ENCODE measurements at places on chromosomes 7 and 10. TPM values are rescaled to one million over a fixed set of nuclear protein-coding genes. Genes with fewer than 3 reads are reported as not detected.

GRCh38 chr7:45217358-45217757 lies 59.8 kb downstream of the RAMP3 start:
- no peaks in the 10 kb centered on the region for H3K27me3 ChIP-seq
- no peak for DNase-seq
- H3K27ac ChIP-seq: no peak overlapping the region
- no peaks in the 10 kb centered on the region for H3K36me3 ChIP-seq
- no peaks in the 10 kb centered on the region for H3K4me1 ChIP-seq
- no peak overlapping the region for H3K4me3 ChIP-seq

GRCh38 chr7:38068461-38068860 lies 109.6 kb upstream of the STARD3NL start:
- H3K4me3 ChIP-seq: no peak overlapping the region
- no peaks in the 10 kb centered on the region for H3K27me3 ChIP-seq
- no peak for DNase-seq
- no peak overlapping the region for H3K27ac ChIP-seq
- H3K36me3 ChIP-seq: no peaks in the 10 kb centered on the region
- no peaks in the 10 kb centered on the region for H3K4me1 ChIP-seq

- H3K27ac ChIP-seq: no peak overlapping the region
- H3K27me3 ChIP-seq: no peaks in the 10 kb centered on the region
- DNase-seq: no peak
- no peak overlapping the region for H3K4me3 ChIP-seq
Measured at GRCh38 chr10:131290781-131291180, 20.7 kb downstream of the TCERG1L start.

Gene MYO1G
- total RNA-seq: 21.0 TPM

DNA sequence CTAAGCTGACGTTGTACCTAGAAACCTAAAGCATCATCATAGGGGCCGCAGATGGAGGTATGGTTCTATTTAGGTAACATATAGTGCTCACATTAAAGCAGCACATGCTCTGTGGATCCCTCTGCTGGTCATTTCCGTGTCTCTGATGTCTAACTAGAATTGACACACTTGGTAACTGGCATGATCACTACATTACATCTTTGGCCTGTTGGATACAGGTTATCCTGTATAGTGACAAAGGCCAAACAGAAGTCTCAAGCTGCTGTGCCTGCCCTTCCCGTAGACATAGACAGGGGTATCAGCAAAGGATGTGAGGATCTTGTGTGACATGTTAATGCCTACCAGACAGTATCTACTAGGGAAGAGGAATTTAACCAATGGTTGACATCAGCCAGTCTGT lies 51.2 kb downstream of the KIF5B start:
- H3K36me3 ChIP-seq: peaks cover 24% of the 10 kb centered on the region
- H3K4me1 ChIP-seq: no peaks in the 10 kb centered on the region
- no peak overlapping the region for H3K27ac ChIP-seq
- H3K4me3 ChIP-seq: no peak overlapping the region
- DNase-seq: no peak

- peaks cover 23% of the 10 kb centered on the region for H3K27me3 ChIP-seq
- H3K4me3 ChIP-seq: no peak within 1 kb of the TSS
- no peaks in the 10 kb centered on the region for H3K36me3 ChIP-seq
- no peaks in the 10 kb centered on the region for H3K4me1 ChIP-seq
Measured at GRCh38 chr7:128240696-128241386, at the start of gene LEP. Gene LEP, plus strand, starts transcription at chr7:128241278. Its CDS starts 10,741 bp downstream, at chr7:128252019.

Gene HBP1
- 74.0 TPM for total RNA-seq

Gene HOXA5
- total RNA-seq: 16.0 TPM

- DNase-seq: no peak
- H3K36me3 ChIP-seq: peaks cover 44% of the 10 kb centered on the region
- H3K4me1 ChIP-seq: no peaks in the 10 kb centered on the region
- no peak overlapping the region for H3K4me3 ChIP-seq
- H3K27ac ChIP-seq: no peak overlapping the region
Measured at GRCh38 chr10:101952191-101952590, 103.8 kb downstream of the ARMH3 start.

Gene SLC18A3
- total RNA-seq: not detected

- no peaks in the 10 kb centered on the region for H3K27me3 ChIP-seq
- H3K36me3 ChIP-seq: no peaks in the 10 kb centered on the region
- no peak for DNase-seq
- H3K4me3 ChIP-seq: no peak overlapping the region
Measured at GRCh38 chr7:96219378-96220130, 102.3 kb downstream of the SLC25A13 start.

- no peak overlapping the region for H3K27ac ChIP-seq
- H3K27me3 ChIP-seq: no peaks in the 10 kb centered on the region
- no peaks in the 10 kb centered on the region for H3K4me1 ChIP-seq
- H3K4me3 ChIP-seq: no peak overlapping the region
Measured at GRCh38 chr7:40489844-40490602, 355.2 kb downstream of the SUGCT start.

GRCh38 chr10:60848126-60848525 lies 69.8 kb downstream of the CDK1 start:
- no peak overlapping the region for H3K4me3 ChIP-seq
- peaks cover 12% of the 10 kb centered on the region for H3K4me1 ChIP-seq
- DNase-seq: no peak
- no peaks in the 10 kb centered on the region for H3K36me3 ChIP-seq

DNA sequence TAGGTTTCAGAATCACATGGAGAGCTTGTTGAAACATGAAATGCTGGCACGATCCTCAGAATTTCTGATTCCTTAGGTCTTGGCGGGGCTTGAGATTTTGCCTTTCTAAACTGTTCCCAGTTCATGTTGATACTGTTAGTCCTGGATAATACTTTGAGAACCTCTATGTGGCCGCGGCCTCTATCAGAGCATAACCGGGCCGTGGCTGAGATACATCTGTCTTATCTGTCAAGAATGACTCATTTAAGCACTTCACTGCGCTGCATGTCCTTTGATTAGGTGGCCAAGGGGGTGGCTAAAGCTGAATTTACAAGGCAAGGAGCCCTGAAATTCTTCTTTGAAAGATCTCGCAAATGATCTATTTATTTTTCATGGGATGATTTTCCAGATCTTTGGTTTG lies 66.9 kb downstream of the GALNT17 start:
- H3K27ac ChIP-seq: no peak overlapping the region
- DNase-seq: no peak

DNA sequence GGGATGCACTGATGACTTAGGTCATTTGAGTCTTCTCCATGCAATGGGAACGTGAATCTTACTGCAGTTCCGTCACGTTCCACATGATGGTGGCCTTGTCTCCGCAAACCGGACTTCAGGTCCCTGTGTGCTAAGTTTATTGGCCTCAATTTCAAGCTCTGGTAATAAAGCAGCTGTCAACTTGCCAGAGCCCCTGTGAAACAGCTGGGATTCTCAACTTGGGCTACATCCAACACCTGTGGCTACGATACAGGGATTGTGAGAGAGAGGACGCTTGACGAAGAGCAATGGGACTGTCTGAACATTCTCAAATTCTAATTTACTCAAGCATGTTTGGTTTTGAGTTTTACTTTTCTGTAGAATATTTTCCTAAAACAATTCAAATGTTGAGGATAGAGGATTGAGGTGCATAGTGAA lies 174.2 kb downstream of the PTN start:
- no peaks in the 10 kb centered on the region for H3K4me1 ChIP-seq
- no peak overlapping the region for H3K27ac ChIP-seq
- no peaks in the 10 kb centered on the region for H3K36me3 ChIP-seq
- no peak overlapping the region for H3K4me3 ChIP-seq
- peak; percentile 57 for DNase-seq

- DNase-seq: no peak
- no peaks in the 10 kb centered on the region for H3K27me3 ChIP-seq
- peaks cover 2% of the 10 kb centered on the region for H3K4me1 ChIP-seq
- no peak overlapping the region for H3K4me3 ChIP-seq
- H3K36me3 ChIP-seq: peaks cover 63% of the 10 kb centered on the region
- H3K27ac ChIP-seq: no peak overlapping the region
Measured at GRCh38 chr10:33223326-33224000, 111.0 kb downstream of the NRP1 start.

DNA sequence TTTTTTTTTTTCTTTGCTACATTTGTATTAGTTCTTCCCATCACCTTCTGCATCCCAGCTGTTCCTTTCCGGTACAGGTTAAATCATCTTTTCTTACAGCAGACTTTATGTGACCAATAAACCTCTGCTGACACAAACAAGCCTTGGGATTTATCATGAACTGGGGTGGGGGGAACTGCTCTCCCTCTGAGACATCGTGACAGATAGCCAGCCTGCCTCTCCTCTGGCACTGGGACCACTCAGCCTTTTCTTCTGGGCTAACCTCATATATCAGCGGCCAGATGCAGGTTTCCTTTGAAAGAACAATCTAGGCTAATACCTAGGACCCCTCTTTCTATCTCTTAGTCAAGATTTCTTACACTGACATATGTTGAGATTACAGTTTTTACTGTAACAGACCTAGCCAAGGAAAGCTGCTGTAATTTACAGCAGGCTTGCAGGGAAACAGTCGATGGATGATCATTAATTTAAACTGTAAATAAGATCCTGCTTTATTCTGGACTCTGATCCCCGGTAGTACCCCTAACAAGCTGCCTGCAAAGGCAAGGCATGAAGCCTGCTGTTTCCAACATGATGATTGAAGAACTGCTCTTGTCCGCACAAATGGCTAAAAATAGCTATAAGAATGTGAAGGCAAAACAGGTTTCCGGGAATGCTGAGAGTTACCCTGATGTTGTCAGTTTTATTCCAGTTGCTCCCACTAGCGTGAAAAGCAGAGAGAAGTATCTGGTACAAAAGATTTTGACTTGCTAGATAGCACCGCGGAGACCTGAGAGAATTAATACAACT lies 338.7 kb downstream of the SORCS1 start:
- H3K27me3 ChIP-seq: no peaks in the 10 kb centered on the region
- H3K36me3 ChIP-seq: no peaks in the 10 kb centered on the region
- H3K4me3 ChIP-seq: no peak overlapping the region
- DNase-seq: no peak
- H3K4me1 ChIP-seq: no peaks in the 10 kb centered on the region

DNA sequence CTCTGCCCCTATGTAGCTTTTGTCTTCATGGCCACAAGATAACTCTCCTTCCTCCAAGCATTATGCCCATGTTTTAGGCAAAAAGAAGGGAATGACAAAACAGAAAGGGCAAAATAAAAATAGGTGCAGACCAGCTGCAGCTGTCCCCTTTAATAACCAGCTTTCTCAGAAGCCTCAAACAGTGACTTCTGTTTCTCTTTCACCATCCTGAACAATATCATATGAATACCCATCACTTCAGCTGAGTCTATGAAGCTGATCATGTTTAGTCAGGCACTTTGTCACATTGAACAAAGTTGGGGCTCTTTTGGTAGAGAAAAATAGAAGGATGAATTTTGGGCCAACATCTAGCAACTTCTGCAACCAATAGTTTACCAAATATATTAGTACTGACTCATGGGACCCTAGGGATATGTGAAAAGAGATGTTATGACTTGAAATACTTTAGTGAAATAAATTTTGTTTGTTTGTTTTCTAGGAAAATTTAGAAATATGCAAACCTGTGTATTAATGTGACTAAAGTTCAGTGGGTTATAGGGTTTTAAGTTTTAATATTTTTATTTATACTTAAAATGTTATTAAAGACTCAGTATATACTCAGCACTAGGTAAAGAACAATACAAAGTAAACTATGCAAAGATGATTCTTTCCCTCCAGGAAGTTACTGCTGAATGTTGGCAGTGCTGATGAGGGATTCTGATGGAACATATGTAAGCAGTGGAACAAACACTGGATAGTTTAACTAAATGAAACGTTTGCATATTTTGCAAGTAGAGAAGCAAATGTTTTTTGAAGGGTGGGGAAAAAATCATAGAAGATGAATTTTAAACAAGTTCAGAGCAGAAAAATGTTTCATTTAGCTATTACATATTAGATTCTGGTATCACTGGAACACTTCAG lies 133.7 kb downstream of the FOXP2 start:
- no peaks in the 10 kb centered on the region for H3K4me1 ChIP-seq
- no peak overlapping the region for H3K27ac ChIP-seq
- no peaks in the 10 kb centered on the region for H3K27me3 ChIP-seq
- no peak overlapping the region for H3K4me3 ChIP-seq
- no peak for DNase-seq

GRCh38 chr10:28291881-28292297 lies 11.0 kb downstream of the MPP7 start:
- no peak overlapping the region for H3K4me3 ChIP-seq
- no peak overlapping the region for H3K27ac ChIP-seq
- H3K4me1 ChIP-seq: peaks cover 17% of the 10 kb centered on the region
- no peaks in the 10 kb centered on the region for H3K27me3 ChIP-seq
- no peak for DNase-seq

DNA sequence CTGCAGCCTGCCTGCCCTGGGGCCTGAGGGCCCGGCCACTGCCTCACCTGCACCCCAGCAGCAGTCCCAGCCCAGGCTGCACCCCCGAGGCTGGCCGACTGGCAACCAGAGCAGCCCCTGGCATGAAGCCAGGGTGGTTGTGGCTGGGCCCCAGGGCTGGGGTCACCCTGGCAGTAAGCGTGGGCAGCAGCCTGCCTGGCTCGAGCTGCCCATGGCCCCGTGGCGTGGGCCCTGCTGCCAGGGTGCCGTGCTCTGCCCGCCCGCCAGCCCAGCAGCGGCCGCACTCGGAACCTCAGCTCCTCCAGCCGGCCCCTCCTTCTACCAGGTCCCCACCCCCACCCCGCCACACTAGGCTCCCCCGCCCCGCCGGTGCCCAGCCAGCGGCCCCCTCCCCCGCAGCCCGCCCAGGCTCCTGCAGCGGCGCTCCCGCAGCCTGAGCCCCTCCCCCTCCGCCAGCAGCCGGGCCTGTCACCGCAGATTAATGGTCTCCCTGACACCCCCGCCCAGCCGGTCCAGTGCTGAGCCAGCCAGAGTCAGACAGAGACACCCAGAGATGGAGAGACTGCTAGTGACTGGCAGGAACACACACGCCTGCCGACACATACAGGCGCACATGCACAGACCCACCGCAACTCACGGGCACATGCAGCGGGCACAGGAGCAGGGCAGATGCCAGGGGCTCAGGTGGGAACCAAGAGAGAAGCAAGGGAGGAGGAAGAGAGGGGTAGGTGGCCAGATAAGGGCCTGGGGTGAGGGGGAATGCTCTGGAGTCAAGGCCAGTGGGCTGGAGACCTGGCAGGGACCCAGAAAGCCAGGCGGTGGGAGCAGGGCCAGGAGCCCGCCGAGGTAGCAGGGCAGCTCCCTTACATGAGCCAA lies 22.4 kb downstream of the KCNH2 start:
- H3K27ac ChIP-seq: no peak overlapping the region
- H3K36me3 ChIP-seq: no peaks in the 10 kb centered on the region
- H3K4me1 ChIP-seq: peaks cover 7% of the 10 kb centered on the region
- no peak overlapping the region for H3K4me3 ChIP-seq
- DNase-seq: no peak

DNA sequence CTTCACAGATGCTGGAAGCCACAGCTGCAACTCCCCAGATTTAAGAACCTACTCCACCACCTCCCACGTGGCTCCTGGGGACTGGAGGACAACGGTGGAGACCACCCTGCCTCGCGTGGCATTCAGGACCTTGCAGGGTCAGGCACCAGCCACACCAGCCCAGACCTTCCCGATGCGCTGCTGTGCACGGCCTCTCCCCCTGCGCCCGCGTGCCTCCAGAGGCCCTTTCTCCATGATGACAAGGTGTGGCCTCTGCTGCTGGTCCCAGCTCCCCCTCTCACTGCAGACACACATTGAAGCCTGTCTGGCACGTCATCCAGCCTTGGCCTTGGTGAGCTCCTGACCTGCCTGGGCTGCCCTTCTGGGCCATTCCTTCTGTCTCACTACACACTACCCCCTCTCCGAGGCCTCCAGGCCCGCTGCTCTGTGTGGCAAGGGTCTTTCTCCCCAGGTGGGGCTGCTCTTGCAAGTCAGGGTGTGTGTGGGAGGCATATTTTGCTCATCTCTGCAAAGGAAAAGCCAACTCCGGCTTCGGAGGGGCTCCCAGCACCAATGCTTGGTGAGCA lies 254.8 kb downstream of the MAD1L1 start:
- no peaks in the 10 kb centered on the region for H3K27me3 ChIP-seq
- H3K27ac ChIP-seq: no peak overlapping the region
- H3K4me3 ChIP-seq: no peak overlapping the region

Gene HGF
- 26.5 TPM for total RNA-seq

Gene CPSF4
- total RNA-seq: 26.9 TPM
